ENCODE measurements at places on chromosomes 11 and 22.

GRCh38 chr11:62806611-62807121, 1.4 kb upstream of the NXF1 start:
- no peak for DNase-seq

GRCh38 chr11:96254854-96255253, 88.1 kb downstream of the MAML2 start:
- no peak for DNase-seq

- no peak for DNase-seq
Measured at GRCh38 chr11:2711161-2711560, 11.4 kb upstream of the KCNQ1OT1 start.

DNA sequence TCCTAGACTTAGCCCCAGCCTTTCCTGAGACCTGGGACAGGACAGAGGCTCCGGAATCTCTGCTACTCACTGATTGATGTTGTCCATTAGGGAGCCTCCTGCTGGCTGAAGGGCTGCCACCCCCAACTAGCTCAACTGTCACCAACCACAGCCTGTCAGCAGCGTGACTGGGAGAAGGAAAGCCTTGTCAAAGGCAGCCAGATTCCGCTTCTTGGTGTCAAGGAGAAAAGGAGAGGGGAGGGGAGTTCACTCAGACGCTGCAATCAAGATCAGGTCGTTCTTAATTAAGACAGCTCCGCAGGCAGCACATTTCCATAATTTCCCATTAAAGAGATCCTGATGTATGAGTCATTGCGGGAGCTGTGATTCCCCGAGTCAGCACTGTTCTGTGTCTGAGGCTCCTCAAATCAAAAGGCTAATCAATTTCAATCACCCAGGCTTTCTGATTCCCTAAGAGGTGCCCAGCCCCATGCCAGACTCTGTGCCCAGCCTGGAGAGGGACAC, 152.8 kb upstream of the ZBED5 start:
- DNase-seq: no peak

GRCh38 chr11:4551346-4551979, 6.5 kb downstream of the OR52M1 start:
- no peak for DNase-seq

DNA sequence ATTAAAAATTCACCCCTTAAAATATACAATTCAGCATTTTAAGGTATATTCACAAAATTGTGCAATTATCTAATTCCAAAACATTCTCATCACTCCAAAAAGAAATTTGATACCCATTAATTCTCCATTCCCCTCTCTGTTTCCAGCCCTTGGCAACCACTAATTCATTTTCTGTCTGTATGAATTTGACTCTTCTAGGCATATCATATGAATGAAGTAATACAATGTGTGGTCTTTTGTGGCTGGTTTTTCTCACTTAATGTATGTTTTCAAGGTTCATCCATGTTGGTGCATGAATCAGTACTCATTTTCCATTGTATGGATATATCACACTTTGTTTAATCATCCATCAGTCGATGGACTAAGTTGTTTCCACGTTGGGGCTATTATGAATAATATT, 29.0 kb upstream of the ACCSL start:
- no peak for DNase-seq

GRCh38 chr11:15852179-15852578, 504.2 kb downstream of the SOX6 start:
- no peak for DNase-seq

- no peak for DNase-seq
Measured at GRCh38 chr22:34902335-34902734, 163.6 kb upstream of the ISX start.

GRCh38 chr11:57444362-57445121, 15.8 kb upstream of the RTN4RL2 start:
- no peak for DNase-seq
